ENCODE measurements at places on chromosomes 6 and 20.

GRCh38 chr6:26027491-26028211 is 59.6 kb upstream of the HFE start:
- H3K27me3 ChIP-seq = no peaks in the 10 kb centered on the region
- no peaks in the 10 kb centered on the region for H3K36me3 ChIP-seq
- peaks cover 4% of the 10 kb centered on the region for H3K4me1 ChIP-seq
- H3K27ac ChIP-seq = peak overlapping the region; percentile 90
- no peak for DNase-seq
- peak overlapping the region; percentile 65 for H3K4me3 ChIP-seq

GRCh38 chr6:17032988-17033634 is 68.7 kb upstream of the STMND1 start:
- DNase-seq = no peak
- H3K27ac ChIP-seq = no peak overlapping the region
- peak overlapping the region; percentile 40 for H3K4me3 ChIP-seq
- no peaks in the 10 kb centered on the region for H3K36me3 ChIP-seq
- H3K4me1 ChIP-seq = peaks cover 2% of the 10 kb centered on the region
- no peaks in the 10 kb centered on the region for H3K27me3 ChIP-seq

GRCh38 chr6:168018664-168019063 is 21.2 kb downstream of the KIF25 start:
- peaks cover 7% of the 10 kb centered on the region for H3K4me1 ChIP-seq
- H3K27ac ChIP-seq = no peak overlapping the region
- H3K27me3 ChIP-seq = no peaks in the 10 kb centered on the region
- H3K36me3 ChIP-seq = no peaks in the 10 kb centered on the region
- no peak for DNase-seq

GRCh38 chr20:29744071-29744470 is 1513.4 kb upstream of the DEFB115 start:
- no peaks in the 10 kb centered on the region for H3K4me1 ChIP-seq
- peaks cover 16% of the 10 kb centered on the region for H3K27me3 ChIP-seq
- H3K36me3 ChIP-seq = no peaks in the 10 kb centered on the region
- no peak overlapping the region for H3K27ac ChIP-seq
- no peak overlapping the region for H3K4me3 ChIP-seq
- no peak for DNase-seq

GRCh38 chr6:44128020-44128917 is 915 bp downstream of the TMEM63B start:
- peaks cover 52% of the 10 kb centered on the region for H3K4me1 ChIP-seq
- peak; percentile 62 for DNase-seq
- no peaks in the 10 kb centered on the region for H3K27me3 ChIP-seq
- no peaks in the 10 kb centered on the region for H3K36me3 ChIP-seq

GRCh38 chr20:49982346-49983122 is at the start of gene SNAI1:
TSS of gene SNAI1 (plus strand) at chr20:49982980. CDS start at chr20:49983060, 80 bp downstream.
- peak within 1 kb of the TSS; percentile 60 for H3K4me3 ChIP-seq
- H3K36me3 ChIP-seq = no peaks in the 10 kb centered on the region
- H3K27ac ChIP-seq = peak within 1 kb of the TSS; percentile 3
- H3K4me1 ChIP-seq = peaks cover 11% of the 10 kb centered on the region

DNA sequence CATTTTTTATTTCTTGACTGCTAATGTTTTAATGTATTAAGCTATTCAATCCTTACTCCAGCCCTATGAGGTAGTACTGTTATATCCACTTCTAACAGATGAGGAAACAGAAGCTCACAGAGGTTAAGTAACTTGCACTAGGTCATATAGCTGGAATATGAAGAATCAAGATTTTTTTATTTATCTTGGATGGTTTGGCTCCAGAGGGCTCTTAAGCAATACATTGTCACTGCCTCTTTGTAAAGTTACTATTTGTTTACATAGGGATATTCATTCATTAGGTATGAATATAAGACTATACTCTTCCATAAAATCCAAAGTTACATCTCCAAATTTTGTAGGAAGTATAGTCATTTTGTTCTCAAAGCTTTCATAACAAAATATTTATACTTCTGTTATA is 113.8 kb downstream of the LAMP5 start:
- H3K27me3 ChIP-seq = no peaks in the 10 kb centered on the region
- H3K4me3 ChIP-seq = no peak overlapping the region
- H3K27ac ChIP-seq = no peak overlapping the region
- no peak for DNase-seq
- H3K4me1 ChIP-seq = no peaks in the 10 kb centered on the region
- H3K36me3 ChIP-seq = no peaks in the 10 kb centered on the region

GRCh38 chr6:139508023-139508422 is 133.6 kb upstream of the CITED2 start:
- no peaks in the 10 kb centered on the region for H3K36me3 ChIP-seq
- H3K27me3 ChIP-seq = no peaks in the 10 kb centered on the region
- no peak for DNase-seq
- H3K4me1 ChIP-seq = no peaks in the 10 kb centered on the region
- no peak overlapping the region for H3K27ac ChIP-seq

DNA sequence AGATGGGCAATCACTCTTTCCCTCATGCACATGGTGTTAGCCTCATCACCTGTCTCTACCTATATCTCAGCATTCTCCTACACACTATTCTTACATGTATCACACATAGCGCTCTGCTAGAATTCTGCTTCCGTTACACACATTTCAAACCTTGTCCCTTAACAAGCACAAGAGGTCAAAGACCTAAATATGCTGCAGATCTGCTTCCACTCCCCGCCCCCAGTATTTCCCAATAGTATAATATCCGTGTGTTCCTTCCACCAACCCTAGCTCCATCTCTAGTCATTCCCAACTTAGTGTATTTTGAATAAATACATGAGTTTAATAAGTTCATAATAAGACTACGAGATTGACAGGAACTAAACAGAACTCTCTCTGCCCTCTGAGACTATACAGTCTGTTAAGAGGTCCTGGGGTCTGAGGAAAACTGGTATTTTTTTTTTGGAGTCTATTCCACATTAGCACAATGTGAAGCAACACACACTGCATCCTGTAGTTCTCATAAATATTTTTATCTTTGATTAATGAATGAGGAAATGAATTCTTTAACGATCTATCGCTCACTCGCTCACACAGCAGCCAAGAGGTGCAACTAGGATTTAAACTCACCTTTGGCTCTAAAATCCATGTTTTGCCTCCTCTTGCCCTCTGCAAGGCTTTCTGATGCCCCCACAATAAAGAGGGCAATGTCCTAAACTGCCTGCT is 491.6 kb downstream of the QKI start:
- no peaks in the 10 kb centered on the region for H3K4me1 ChIP-seq
- no peak overlapping the region for H3K4me3 ChIP-seq
- no peaks in the 10 kb centered on the region for H3K36me3 ChIP-seq
- no peak for DNase-seq

DNA sequence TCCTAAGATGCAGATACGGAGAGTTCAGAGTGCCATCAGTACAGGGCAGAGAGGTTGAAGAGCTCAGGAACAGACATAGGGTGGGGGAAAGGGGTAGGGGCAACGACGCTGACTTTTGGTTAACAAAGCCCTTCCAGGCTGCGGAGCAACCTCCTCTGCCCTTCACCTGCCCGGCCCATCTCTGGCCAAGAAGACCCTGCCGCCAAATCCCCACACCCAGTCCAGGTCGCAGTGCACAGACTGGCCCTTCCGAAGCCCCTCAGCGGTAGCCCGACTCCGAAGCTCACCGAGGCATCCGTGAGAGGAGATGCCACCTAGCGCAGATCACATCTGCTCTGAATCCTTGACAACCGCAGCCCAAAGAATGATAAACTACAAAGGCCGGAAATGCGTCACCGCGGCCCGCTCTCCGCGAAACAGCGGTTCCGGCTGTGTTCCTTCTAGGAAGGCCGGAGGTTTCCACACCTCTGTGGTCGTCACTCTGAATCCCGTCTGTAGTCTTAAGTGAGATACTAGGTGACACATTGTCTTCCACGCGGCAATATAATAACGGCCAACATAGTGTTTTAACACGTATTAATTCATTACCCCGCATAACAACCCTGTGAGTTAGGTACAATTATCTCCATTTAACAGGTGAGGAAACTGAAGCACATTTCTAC is at the start of gene ZSCAN23:
TSS of gene ZSCAN23 (minus strand) at position 380 of the 662 bp plus-strand sequence. CDS start 7,225 bp downstream, outside the sequence.
- H3K4me3 ChIP-seq = peak within 1 kb of the TSS; percentile 69
- H3K36me3 ChIP-seq = no peaks in the 10 kb centered on the region

Data from heart left ventricle (tissue), 16 donors.